Natural killer cell (primary cell): ENCODE measurements at places on chromosomes 1 and 21.

- no peak for DNase-seq
Observed at GRCh38 chr1:67893126-67893495, 59.8 kb upstream of the GNG12 start.

GRCh38 chr1:85278853-85279314 lies 2.5 kb upstream of the BCL10 start:
- DNase-seq = peak; percentile 35

DNA sequence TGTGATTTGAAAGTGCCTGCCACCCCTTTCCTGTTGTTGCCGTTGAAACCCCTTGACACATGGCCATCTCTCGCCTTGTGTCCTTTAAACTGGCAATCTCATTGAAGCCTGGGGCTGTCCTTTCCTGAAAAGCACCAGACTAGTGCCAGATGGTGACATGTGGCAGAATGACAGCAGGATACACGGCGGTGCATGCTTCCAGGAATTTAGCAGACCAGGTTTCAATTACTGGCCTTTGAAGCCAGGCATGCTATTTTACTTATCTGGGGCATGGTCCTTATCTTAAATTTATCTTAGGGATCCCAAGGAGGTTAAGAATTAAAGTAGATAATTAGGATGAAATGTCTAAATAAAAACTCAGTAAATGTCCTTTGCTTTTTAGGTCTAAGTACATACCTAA lies 15.2 kb downstream of the PLPPR4 start:
- DNase-seq = no peak

DNA sequence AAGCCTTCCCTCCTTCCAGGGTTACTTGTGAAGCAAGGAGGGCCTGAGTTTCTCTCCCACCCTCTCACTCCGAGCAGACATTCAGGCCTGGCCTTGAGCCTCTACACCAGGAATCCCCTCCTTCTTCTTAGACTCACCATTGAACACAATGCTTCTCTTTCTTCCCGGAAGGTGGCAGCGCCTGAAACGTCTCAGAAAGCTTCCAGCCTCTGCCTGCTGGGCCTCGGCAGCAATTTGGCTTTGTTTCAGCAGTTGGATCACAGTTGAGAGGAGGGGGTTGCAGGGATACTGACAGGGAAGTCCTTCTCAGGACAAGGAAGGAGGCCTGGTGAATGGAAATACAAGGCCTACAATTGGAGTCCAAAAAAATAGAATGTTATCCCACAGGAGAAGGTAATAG lies 6.3 kb downstream of the CLDN8 start:
- DNase-seq = no peak

DNA sequence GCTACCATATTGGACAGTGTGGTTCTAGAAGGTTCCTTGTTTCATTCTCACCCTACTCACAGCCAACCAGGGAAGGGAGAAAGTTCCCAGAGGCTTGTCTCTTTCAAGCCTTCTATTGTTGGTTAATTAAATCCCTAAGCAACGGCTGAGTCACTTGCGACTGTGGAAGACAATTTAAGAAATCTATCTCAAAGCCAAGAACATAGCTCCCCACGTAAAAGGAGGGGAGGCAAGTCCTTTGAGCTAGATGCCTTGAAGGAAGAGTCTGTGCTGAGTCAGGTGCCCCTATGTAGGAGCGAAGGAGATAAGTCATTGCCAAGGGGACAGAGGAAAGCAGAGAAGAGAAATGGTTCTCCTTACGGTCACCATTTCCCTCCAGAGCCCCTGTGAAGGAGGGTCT lies 79.4 kb upstream of the PPP2R5A start:
- no peak for DNase-seq

DNA sequence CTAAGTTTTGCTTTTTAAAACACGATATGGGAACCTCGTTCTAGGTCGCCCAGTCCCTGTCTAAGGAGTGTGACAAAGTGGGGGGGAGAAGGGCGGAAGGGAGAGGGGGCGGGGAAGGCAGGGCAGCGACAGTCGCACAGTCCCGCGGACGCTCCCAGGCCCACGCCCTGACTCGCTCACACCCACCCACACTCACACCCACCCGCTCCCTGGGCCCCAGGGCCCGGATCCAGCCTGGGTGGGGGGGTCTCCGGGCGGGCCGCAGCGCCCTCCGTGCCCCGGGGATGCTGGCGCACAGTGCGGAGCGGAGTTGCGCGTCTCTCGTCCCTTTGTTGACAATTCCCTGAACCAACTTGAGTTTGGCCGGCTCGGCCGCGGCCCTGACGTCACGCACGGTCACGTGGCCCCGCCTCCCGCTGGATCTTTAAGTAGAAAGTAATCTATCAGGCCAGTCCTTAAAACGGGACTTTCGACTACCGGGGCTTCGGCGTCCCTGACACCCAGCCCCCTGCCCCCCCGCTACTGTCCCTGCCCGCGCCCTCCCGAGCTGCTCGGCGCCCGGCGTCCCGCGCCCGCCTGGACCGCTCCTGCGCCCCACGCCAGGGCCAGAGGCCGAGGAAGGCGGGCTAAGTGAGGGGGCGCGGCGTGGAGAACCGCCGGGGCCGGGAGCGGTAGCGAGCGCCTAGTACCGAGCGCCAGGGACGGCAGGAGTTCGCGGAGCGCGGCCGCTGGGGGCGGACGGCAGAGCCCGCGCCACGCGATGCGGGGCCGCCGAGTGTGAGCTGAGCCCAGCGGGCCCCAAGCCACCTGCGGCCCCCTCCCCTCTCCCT lies at the start of gene FOXD3:
TSS of gene FOXD3 (plus strand) at position 454 of the 830 bp plus-strand sequence. CDS start 492 bp downstream, outside the sequence.
- DNase-seq = peak; percentile 42

GRCh38 chr1:214199585-214199984 lies 81.4 kb upstream of the SMYD2 start:
- DNase-seq = no peak

DNA sequence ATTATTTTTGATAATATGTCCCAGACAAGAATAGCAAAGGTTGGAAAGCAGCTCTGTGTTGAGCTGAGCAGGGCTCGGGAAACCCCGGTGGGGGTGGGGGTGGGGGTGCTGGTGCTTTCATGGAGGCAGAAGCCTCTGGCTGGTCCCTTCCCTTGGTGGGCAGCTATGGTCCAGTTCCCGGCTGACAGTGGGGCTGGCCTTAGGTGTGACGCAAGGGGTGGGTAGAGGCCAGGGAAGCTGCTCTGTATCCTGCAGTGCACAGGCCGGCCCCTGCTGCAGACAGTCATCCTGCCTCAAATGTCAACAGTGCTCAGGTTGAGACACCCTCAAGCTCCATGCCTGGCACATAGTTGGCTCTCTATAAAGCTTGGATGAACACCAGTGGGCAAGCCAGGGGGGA lies 8.9 kb downstream of the ACTL8 start:
- no peak for DNase-seq

- no peak for DNase-seq
Observed at GRCh38 chr1:114262337-114262736, 108.7 kb upstream of the SYT6 start.

DNA sequence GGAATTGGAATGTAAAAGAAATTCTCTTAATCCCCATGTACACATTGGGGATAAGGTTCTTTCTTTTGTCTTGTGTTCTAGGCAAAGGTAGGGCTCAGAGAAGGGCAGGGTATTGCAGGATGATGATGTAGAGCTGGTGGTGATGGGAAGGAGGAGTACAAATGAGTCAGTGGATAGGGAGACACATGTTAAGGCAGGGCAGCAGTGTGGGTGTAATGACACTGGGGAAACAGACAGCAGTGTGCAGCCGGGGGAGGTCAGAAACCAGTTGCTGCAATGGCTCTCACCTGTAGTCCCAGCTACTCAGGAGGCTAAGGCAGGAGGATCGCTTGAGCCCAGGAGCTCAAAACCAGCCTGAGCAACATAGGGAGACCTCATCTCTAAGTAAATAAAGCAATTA lies 5.1 kb downstream of the NLRP3 start:
- DNase-seq = no peak

GRCh38 chr1:71089536-71090270 lies 8.9 kb upstream of the ZRANB2 start:
- no peak for DNase-seq

DNA sequence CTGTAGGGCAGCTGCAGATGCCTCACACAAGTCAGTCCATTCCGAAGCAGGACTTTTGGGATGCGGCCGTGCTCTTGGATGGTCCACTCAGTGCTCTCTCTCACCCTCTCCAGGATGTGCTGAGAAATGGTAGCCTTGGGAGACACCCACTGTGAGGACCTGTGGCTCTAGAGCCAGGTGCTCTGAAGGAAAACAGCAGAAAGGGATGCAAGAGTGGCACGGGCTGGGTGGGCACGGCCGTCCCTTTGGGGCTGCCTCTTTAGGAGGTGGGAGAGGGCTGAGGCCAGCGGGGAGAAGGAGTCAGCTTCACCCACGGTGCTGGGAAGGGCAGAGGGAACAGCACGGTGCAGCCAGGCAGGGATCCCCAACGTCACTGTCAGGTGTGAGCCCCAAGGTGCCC lies 106.1 kb downstream of the RIPK4 start:
- no peak for DNase-seq

- DNase-seq = no peak
Observed at GRCh38 chr21:31338908-31339368, 5.1 kb downstream of the TIAM1 start.
